Bronchial epithelial cell (primary cell): ENCODE measurements at places on chromosomes 4 and X. TPM values are rescaled to one million over a fixed set of nuclear protein-coding genes. Genes with fewer than 3 reads are reported as not detected.

GRCh38 chrX:110167952-110168451, 149.9 kb downstream of the AMMECR1 start:
- peak; percentile 20 for DNase-seq

DNA sequence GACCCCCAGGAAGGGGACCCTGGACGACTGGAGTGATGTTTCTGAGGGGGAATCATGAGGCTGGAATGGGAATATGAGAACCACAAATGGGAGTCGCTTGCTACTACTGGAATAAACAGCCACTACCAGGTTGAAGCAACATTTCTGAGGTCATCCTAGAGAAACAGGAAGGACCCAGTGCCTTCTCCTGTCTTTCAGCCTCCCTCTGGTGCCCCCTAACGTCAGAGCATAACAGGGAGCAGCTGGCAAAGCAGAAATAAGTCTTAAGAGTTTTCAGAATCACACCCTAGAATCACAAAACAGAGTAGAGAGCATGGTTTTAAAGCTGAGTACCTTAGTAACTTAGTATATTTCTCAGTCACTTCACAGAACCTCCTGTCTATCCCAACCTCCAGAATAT, 347.8 kb upstream of the PITX2 start:
- DNase-seq = peak; percentile 29

DNA sequence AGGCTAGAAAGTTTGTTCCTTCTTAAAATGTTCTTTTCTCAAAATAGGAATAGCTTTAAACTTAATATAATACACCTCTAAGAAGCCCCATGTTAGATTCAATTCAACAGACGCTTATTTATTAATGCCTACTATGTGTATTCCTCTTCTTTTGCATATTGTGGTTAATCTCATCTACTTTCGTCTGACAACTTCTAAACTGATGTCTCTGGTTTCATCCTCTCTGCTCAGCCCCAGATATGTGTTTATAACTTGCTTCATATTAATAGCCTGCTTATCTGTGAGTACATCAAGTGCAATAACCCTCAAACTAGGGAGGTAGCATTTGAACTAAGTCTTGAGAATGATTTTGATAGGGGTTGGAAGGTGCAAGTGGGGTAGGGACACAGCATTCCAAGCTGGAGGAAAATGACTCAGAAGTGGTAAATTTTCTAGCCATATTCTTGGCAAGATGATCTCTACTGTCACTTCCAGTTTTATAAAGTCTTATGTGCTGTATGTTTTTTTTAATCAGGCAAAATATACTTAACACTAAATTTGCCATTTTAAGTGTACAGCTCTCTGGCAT, 37.0 kb downstream of the STK26 start:
- DNase-seq = no peak

DNA sequence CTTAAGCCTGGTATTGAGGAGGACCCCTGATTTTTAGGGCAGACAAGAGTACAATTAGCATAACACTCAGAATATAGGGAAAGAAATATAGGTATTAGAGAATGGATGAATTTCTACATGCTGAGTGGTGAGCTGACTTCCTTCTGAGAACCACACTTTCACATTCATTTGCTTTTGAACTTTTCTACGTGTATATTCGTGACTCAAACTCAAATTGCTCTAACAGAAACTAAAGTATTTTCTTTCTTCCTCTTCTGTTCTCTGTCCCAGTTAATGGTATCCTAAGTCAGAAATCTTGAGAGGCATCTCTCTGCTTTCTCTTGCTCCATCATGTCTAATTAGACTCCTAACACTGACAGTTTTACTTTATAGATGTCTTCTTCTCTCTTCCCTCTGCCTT, 103.2 kb upstream of the CITED1 start:
- no peak for DNase-seq

GRCh38 chrX:112137276-112137675, 54.7 kb upstream of the TRPC5 start:
- no peak for DNase-seq

The DCAF8L2 gene
- total RNA-seq = not detected in 2 replicates

The TRIML2 gene
- total RNA-seq = not detected in 2 replicates

The FAM53A gene
- total RNA-seq = 0.64 and 0.79 TPM in 2 replicates

The SRP72 gene
- total RNA-seq = 73.7 and 107 TPM in 2 replicates
